Stimulated activated CD8-positive, alpha-beta memory T cell treated with anti-CD3 and anti-CD28 coated beads, Interleukin-15, amount 100 ng/mL, for 24 hours (primary cell): ENCODE measurements at places on chromosomes 6 and 20.

GRCh38 chr20:33843050-33843449 lies 31.9 kb downstream of the CHMP4B start:
- DNase-seq = no peak

- no peak for DNase-seq
Measured at GRCh38 chr6:8060346-8060745, 3.8 kb downstream of the BLOC1S5 start.

- DNase-seq = no peak
Measured at GRCh38 chr6:128209771-128210170, 308.9 kb upstream of the THEMIS start.

DNA sequence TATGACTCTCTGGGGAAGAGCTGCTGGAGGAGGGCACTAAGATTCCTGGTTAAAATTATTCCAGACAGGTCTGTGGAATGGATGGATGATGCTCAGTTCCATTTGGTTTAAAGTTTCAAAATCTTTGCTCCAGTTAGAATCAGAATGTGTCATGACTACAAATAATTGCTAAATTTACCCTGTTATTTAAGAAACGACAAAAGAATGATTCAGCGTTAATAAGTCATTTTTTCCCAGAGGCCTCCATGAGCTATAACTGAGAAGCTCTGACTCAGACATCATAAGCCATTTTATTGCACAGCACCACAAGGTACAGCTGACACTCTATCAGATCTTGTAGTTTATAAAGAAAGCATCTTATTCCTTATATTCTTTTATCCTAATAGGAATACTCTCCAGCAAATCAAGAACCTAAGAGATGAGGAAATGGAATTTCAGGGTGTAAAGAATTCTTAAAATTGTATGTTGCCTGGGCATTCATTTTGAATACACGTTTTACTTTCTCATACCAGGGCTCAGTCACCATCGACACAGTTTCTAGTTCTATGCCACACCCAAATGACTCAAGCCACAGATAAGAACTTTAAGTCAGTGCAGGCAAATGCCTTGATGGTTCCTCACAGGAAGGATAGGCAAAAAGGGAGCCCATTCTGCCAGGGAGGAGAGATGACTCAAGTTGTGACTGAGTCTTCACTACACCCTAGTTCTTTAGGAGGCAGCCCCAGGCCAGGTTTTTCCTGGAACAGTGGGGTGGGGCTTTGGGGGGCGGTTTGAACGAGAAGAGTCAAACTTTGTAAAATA lies 636.0 kb downstream of the MMUT start:
- DNase-seq = no peak

- DNase-seq = no peak
Measured at GRCh38 chr6:124994648-124995047, 32.4 kb downstream of the RNF217 start.

- no peak for DNase-seq
Measured at GRCh38 chr20:1299522-1299921, 29.4 kb downstream of the SDCBP2 start.

GRCh38 chr6:2693231-2693630 lies 57.5 kb downstream of the MYLK4 start:
- no peak for DNase-seq

DNA sequence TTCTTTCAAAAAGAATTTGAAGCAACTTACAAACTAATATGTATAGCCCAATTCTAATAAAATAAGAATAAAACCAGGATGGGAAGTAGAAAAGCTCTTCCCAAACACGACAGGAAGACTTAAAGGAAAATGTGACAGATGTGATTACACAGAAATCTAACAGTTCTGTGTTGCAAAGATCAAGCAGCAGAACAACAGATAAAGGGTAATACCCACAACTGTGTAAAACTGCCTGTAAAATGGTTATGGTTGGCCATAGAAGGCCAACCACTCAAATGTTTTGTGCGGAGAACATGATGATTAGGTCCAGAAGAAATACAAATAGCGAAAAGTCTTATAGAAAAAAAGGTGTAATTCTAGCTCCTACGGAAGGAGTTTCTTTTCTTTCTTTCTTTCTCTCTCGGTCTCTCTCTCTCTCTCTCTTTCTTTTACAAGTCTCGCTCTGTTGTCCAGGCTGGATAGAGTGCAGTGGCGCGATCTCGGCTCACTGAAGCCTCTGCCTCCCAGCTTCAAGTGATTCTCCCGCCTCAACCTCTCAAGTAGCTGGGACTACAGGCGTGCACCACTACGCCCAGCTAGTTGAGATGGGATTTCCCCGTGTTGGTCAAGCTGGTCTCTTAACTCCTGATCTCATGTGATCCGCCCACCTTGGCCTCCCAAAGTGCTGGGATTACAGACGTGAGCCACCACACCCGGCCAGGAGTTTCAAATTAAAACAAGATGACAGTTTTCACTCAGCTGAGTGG lies 128.5 kb downstream of the QRSL1 start:
- DNase-seq = no peak

DNA sequence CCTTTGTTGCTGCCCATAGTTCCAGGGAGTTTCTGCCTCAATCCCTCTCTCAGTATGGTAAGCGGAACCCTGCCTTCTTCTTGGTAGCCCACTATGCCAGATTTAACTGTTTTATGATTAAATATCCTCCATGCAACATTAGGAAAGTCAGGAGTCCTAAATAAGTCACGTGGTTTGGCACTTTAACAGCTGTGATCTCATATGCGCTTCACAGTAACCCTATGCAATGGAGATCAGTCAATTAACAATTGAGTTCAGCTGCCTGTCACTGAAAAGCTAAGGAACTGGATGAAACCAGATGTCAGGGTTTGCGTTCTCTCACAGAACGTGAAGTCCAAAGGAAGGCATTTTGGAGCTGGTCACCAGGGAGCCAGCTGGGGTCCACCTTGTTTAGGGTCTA lies 81.6 kb downstream of the PSMB1 start:
- DNase-seq = no peak
